ENCODE measurements at places on chromosomes 6 and 20. TPM values are rescaled to one million over a fixed set of nuclear protein-coding genes. Genes with fewer than 3 reads are reported as not detected.

COL9A3 gene
- not detected for total RNA-seq

- peak; percentile 71 for DNase-seq
Observed at GRCh38 chr6:125598422-125598821, 151.0 kb upstream of the HEY2 start.

DNA sequence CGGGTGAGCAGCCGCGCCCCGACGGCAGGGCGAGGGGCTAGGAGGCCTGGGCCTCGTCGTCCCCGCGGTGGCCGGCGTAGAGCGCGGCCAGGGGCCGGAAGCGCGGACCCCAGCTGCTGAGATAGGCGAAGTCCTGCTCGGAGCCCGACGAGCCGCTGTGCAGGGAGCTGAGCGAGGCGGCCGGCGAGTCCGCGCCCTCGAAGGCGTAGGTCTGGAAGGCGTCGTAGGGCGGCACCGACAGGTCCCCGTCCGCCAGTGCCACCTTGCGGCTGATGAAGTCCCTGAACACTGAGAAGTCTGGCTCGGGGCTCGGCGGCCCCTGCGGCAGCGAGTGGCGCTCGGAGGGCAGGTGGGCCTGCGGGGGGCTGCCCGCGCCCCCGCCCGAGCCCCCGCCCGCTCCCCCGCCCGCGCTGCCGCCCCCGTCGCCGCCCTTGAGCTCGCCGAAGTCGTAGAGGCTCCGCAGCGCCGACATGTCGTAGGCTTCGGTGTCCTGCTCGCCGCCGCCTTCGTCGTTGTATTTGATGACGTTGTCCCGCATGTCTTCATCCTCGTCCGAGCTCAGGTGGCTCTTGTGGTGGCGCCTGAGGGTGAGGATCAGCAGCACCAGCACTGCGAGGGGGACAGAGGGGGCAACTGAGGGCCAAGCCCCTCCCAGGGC is 56.5 kb downstream of the CD40 start:
- DNase-seq: peak; percentile 30

DNA sequence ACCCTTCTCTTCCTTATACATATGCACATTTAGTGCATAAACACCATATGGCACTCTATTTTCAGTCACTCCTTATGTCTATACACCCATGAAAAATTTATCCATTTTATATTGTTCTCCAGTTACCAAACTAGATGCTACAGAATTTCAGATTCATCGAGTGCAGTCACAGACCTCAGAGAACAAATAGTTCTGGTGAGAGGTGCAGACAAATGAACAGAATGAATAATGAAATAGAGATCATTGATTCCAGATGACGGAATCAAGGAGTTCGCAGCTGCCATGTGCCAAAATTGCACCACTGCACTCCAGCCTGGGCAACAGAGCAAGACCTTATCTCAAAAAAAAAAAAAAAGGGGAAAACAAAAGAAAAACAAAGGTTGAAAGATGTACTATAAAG is 214.8 kb upstream of the CEP162 start:
- DNase-seq: no peak

RBBP8NL gene
- 0.14 TPM for total RNA-seq

ANKRD66 gene
- total RNA-seq: not detected

GRCh38 chr6:4606821-4607704 is 169.1 kb upstream of the CDYL start:
- peak; percentile 82 for DNase-seq

HELZ2 gene
- total RNA-seq: 19.0 TPM

DNA sequence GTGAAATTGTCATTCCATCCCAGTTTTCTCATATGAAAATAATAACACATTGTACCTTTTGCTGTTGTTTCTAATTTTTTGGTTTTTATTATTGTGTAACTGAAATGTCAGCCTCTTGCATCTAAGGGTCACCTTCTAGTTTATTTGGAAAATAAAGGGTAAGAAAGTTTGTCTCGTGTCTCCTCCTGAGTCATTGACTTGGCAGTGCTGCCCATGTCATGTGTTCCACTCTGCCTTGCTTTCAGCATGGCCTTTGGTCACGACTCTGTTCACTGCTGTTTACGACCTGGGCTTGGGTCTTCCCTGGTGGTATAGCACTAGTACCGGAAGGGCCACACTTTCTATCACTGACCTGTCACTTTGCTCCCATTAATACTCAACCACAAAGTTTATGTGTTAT is 171.4 kb upstream of the RSPO3 start:
- no peak for DNase-seq

GRCh38 chr20:25398376-25399036 is 7.9 kb upstream of the ABHD12 start:
- no peak for DNase-seq

GRCh38 chr6:169895000-169895759 is 143.8 kb downstream of the ERMARD start:
- no peak for DNase-seq

- no peak for DNase-seq
Observed at GRCh38 chr20:22100686-22101085, 395.2 kb downstream of the PAX1 start.

GRCh38 chr20:57791178-57791962 is 81.6 kb upstream of the PMEPA1 start:
- DNase-seq: no peak

GRCh38 chr6:43990627-43991619 is 136.3 kb downstream of the MRPL14 start:
- no peak for DNase-seq

RSPO3 gene
- not detected for total RNA-seq

ARMC2 gene
- 1.5 TPM for total RNA-seq

PREX1 gene
- total RNA-seq: 0.17 TPM

- no peak for DNase-seq
Observed at GRCh38 chr6:3266170-3266569, 7.4 kb downstream of the PSMG4 start.

GRCh38 chr6:127581576-127581975 is 4.6 kb downstream of the C6orf58 start:
- no peak for DNase-seq

FILIP1 gene
- total RNA-seq: not detected

HS3ST5 gene
- total RNA-seq: not detected

C6orf141 gene
- total RNA-seq: 73.7 TPM

PIM1 gene
- 30.3 TPM for total RNA-seq

ENPP1 gene
- 0.67 TPM for total RNA-seq

- DNase-seq: no peak
Observed at GRCh38 chr20:3092611-3093379, 8.3 kb upstream of the AVP start.

SIRPA gene
- total RNA-seq: 32.6 TPM

GRCh38 chr20:41175727-41176330 is 38.5 kb downstream of the PLCG1 start:
- DNase-seq: no peak

GRCh38 chr6:21589352-21590345 is 3.9 kb upstream of the SOX4 start:
- peak; percentile 77 for DNase-seq

GRCh38 chr20:61731363-61732181 is 334.1 kb downstream of the TAF4 start:
- peak; percentile 50 for DNase-seq

GRCh38 chr6:70872469-70872868 is 84.4 kb downstream of the B3GAT2 start:
- DNase-seq: no peak

CRISP2 gene
- not detected for total RNA-seq

GMPR gene
- total RNA-seq: 0.83 TPM

- DNase-seq: no peak
Observed at GRCh38 chr6:11756292-11756691, 22.3 kb downstream of the ADTRP start.

PTCRA gene
- not detected for total RNA-seq

DNA sequence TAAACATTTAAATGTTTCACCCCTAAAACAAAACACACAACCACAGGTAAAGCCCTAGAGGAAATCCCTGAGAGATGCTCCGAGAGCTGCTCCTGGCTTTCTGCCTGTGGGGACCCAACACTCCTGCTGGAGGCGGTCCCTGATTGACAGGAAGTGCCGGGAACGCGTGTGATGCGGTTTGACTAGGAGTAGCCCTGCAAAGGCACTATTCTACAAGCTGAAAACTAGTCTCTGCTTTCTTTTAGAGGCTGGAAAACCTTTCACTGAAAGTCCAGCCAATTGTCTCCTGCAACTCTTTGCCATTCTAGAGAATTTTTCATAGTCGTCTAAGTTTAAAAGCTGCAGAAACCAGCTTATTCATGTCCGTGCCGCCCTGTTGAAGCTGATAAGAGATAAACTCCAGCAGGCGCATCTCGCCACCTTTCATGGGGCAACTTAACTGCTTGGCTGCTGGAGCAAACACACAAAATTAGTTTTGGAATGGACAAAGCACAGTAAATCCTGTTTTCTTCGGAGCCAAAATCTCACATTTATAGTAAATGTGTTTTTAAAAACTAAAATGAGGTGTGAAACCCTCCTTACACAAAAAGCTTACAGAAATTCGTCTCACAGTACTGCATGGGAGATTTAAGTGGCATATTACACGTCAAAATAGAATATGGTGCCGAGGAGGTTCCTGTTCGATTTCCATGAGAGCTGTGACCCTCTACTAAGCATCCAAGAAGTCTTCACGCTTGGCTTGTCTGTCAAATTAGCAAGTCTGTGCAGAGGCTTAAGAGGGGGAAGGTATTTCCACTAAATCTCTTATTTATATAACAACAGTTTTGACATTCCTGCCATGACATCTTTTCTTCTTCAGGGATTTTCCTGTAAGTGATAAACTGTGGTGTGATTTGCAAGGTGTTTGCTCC is 46.9 kb downstream of the DACT2 start:
- DNase-seq: no peak

- peak; percentile 46 for DNase-seq
Observed at GRCh38 chr6:52992980-52993920, 1.8 kb downstream of the GSTA4 start.

DNA sequence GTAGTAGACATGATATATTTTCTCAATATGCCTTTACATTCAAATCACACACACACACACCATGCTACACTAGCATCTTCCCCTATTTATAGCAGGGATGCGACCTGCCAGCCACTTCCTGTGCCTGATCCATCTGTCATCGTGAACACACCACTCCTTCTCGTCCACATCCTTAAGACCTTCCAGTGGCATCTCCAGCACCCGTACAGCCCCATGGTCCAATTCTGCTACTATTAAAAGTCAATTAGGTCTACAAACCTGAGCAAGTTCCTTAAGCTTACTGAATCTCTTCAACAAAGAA is 54.5 kb downstream of the KIF16B start:
- DNase-seq: no peak

DNA sequence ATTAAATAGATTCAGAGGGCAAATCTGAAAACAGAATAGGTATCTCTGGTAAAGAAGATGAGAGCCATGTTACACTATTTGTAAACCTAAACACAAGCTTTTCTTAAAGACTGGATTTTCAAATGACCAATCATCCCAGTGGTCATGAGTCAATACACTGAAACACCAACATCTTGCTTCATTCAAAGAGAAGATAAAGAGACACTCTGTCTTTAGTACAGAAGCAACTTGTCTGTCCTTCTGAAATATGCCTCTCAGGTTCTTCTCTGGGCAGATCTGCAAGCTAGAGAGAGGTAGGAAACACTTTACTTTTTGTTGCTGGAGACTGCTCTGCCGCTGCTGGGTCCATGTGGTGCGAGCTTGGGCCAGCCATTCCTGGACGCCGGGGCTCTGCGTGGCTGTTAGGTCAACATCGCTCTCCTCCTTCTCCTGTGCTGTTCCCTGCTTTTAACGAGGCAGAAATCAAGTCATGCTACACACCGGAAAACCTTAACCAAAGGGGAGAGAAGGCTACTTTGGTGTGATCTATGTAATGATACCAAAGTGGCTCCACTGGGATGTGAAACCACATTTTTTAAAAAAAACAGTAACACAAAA is 368.2 kb downstream of the SYNE1 start:
- peak; percentile 52 for DNase-seq

- no peak for DNase-seq
Observed at GRCh38 chr6:24779416-24780016, 4.8 kb downstream of the GMNN start.

DNA sequence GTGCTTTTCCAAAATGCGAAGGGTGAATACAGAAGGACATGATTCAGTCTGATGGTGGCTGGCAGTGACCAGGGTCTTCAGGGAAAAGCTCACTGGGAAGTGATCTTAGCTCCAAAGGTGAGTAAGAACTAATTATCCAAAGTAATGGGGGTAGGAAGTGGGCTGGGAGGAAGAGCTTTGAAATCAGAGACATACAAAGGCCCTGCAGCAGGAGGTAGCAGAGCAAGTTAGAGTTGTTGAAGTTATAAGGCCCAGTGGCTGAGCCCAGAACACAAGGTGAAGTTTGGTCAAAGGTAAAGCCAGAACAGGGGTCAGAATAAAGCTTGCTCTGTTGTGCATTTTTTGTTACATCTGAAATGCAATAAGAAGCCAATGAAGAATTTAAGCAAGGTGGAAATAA is 81.2 kb downstream of the PLCB1 start:
- DNase-seq: no peak

NHLRC1 gene
- total RNA-seq: 3.3 TPM

CCR6 gene
- total RNA-seq: not detected

- DNase-seq: peak; percentile 67
Observed at GRCh38 chr20:5353624-5354496, 37.1 kb upstream of the PROKR2 start.

DNA sequence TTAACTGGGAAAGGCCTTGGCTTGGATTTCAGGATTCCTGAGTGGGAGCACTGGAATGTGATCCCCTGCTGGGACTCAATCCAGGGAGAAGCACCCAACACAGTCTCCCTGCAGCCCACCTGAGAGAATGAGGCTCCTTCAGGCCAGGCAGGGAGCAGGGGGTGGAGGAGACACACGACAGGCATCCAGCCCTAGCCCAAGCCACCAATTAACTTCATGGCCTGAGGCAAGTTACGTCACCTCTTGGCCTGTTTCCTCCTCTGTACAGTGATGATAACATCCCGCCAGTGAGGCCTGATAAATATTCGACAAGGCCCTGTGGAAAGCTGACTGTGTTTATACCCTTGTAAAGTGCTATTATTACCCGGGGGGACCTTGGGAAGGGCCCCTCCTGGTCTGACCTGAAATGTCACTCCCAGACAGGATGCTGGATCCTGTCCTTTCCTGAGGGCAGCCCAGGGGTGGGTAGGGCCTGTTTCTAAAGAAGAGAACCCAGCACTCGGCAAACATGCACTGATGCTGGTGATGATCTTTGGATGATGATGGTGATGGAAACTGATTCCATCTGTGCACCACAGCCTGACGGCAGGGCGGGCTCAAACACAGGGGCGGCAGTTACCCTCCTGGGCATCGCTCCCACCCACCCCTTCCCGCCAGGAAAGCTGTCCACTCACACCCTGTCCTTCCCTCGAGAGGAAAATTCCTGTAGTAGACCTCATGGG is 12.4 kb downstream of the FRS3 start:
- DNase-seq: peak; percentile 87

GRCh38 chr6:1485678-1486077 is 96.3 kb downstream of the FOXF2 start:
- peak; percentile 91 for DNase-seq

HSPA1A gene
- 10.8 TPM for total RNA-seq

TCEA2 gene
- total RNA-seq: 54.4 TPM

AIF1 gene
- total RNA-seq: not detected

FAM83C gene
- not detected for total RNA-seq

ULBP1 gene
- 23.5 TPM for total RNA-seq

GRCh38 chr6:43495409-43495941 is 14.7 kb downstream of the LRRC73 start:
- peak; percentile 58 for DNase-seq

- DNase-seq: no peak
Observed at GRCh38 chr6:967701-968100, 274.8 kb upstream of the EXOC2 start.

MLIP gene
- not detected for total RNA-seq
